ENCODE measurements at places on chromosomes 3 and 15.

DNA sequence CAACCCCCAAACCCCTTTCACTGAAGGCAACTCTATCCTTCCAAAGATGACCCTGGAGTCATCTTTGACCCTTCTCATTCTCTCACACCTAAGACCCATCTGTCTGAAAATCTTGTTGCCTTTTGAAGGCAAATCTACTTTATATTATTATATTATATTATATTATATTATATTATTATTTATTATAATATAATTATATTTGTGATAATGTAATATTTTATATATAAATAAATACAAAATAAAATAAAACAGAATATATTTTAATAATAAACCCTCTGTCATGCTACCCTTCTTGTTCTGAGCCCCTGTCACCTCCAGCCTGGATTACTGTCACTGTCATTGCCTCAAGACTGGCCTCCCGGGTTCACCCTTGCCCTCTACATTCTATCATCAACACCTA lies 5.0 kb upstream of the PROK2 start:
- no peak for DNase-seq

DNA sequence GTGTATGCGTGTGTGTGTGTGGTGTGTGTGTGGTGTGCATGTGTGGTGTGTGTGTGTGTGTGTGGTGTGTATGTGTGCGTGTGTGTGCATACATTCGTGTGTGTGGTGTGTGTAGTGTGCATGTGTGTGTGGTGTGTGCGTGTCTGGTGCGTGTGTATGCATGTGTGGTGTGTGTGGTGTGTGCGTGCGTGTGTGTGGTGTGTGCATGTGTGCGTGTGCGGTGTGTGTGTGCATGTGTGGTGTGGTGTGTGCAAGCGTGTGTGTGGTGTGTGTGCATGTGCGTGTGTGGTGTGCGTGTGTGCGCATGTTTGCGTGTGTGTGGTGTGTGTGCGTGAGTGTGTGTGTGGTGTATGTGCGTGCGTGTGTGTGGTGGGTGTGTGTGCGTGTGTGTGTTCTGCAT lies 210.4 kb downstream of the LRTM1 start:
- DNase-seq: no peak

- no peak for DNase-seq
Measured at GRCh38 chr3:98761643-98762229, 1.4 kb upstream of the ST3GAL6 start.

GRCh38 chr3:117282566-117282965 lies 573.0 kb downstream of the TUSC7 start:
- DNase-seq: no peak

DNA sequence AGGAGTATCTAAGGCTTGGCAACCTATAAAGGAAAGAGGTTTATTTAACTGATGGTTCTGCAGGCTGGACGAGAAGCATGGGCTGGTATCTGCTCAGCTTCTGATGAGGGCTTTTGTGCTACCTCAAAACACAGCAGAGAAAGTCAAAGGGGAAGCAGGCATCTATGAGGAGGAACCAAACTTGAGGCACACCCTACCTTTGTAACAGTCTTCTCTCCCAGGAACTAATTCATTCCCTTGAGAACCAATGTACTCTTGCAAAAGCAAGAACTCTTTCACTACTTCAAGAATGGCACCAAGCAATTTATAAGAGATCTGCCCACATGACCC lies 109.0 kb downstream of the CGGBP1 start:
- DNase-seq: no peak

DNA sequence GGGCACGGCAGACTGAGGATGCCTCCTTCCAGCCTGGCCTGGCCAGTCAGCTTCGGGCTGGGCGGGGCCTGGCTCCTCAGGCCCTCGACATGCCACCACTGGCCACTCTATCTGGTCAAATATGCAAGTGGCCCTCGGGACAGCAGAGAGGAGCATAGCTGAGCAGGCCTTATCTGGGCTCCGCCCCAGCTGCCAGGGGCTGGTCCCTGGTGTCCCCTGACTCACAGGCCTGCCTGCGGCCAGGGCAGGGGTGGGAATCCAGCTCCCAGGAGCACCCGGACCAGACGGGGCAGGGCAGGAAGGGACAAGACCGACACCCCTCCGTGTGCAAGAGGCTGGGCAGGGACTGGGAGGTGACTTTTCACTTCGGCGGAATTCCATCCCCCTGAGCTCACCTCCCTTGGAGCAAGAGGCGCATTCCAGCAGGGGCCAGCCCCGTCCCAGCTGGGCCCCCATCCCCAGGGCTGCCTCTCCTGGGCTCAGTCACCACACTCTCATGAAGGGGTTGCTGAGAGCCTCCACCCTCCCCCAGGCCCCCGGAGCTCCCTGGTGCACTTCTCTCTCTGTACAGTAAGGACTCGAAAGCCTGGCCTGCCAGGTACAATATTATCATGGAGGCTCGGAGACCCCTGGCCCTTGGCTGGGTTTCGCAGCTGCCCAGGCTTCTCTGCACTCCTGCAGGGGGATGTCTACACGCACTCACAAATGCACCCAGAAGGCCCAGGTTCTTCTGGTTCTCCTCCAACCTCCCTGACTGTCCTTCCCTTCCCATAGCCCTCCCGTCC lies 29.5 kb downstream of the WNT7A start:
- DNase-seq: no peak

GRCh38 chr15:69554279-69554961 lies 101.8 kb downstream of the RPLP1 start:
- peak; percentile 64 for DNase-seq

- DNase-seq: peak; percentile 42
Measured at GRCh38 chr3:134060561-134061385, 31.0 kb upstream of the SLCO2A1 start.

DNA sequence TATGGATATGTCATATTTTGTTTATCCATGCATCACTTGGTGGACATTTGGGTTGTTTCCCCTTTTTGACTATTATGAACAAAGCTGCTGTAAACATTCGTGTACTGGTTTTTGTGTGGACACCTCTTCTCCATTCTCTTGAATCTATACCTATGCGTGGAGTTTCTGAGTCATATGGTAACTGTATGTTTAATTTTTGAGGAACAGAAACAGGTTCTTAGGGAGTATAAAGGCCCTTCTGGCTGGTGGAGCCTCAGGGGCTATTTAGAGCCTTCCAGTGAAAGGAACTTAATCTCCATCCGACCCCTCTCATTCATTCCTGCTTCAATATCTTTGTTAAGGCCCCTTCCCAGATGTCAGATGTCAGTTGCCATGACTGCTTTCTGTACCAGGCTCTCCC lies 14.1 kb upstream of the CTXND1 start:
- DNase-seq: no peak

- no peak for DNase-seq
Measured at GRCh38 chr3:34277110-34277509, 478.7 kb downstream of the PDCD6IP start.

DNA sequence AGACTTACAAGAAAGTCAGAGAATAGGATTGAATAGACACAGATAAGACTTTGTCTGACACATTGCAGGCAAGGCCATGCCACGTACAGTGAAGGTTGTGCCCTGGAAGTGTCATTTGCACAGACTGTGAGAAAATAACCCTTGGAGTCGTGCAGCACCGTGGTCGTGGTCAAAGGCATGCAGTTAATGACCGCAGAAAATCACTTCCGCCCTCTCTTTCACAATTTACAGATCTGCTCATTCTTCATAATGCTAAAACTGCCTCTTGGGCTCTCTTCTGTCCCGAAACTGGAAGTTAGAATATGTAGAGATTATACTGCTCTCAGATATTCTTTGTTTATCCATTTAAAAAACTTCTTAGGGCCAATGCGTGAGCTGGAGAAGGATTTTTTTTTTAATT lies 73.2 kb upstream of the CTXND1 start:
- no peak for DNase-seq

- DNase-seq: no peak
Measured at GRCh38 chr3:103495186-103495585, 1060.4 kb downstream of the ZPLD1 start.

- no peak for DNase-seq
Measured at GRCh38 chr3:168312984-168313383, 217.3 kb upstream of the GOLIM4 start.

DNA sequence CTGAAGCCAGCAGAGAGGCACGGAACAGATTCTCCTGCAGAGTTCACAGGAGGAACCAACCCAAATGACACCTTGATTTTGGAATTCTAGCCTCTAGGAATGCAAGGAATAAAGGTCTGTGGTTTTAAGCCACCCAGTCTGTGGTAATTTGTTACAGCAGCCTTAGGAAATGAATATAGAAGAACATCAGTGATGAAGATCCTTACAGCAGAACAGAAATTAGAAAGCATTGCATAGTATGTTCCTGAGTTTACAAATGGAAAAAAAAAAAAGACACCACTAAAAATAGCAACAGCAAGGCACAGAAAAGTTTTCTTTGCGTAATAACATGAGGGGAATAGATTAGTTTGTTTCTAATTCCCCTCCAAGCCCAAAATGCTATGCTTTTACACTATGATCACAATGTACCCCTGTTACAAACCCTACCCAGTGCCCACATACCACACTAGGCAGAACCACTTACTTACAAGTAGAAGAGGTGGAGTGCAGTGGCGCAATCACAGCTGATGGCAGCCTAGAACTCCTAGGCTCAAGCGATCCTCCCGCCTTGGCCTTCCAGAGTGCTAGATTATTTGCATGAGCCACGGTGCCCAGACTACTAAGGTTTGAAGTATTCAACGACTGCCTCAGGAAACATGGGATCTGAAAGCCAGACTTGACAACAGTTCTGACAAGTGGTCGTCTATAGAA lies 84.3 kb downstream of the SHQ1 start:
- no peak for DNase-seq

DNA sequence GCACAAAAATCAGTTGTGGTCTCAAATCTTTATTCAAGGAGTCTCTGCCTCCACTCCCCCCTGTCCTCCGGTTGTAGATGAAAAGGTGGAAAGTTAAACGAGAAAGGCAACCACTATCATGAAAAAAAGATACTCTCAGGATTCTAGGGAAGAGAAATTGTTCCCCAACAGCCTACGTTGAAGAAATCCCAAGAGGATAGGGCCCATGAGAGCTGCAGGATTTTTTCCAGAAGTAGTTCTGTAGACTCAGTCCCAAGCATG lies 14.3 kb downstream of the ZIC1 start:
- DNase-seq: no peak

DNA sequence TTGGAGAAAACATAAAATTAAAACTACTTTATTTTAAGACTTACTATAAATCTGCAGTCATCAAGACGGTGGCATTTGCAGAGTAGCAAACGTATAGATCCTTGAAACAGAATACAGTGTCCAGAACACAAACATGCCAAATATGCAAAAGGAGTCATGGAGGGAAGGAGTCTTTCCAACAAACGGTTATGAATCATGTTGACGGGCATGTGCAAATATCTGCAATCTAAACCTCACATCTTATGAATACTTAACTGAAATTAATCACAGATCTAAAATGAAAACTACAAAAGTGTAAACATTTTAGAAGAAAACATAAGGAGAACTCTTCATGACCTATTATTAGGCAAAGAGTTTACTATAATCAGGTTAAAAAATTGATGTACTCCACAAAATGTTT lies 69.4 kb downstream of the TFRC start:
- no peak for DNase-seq

DNA sequence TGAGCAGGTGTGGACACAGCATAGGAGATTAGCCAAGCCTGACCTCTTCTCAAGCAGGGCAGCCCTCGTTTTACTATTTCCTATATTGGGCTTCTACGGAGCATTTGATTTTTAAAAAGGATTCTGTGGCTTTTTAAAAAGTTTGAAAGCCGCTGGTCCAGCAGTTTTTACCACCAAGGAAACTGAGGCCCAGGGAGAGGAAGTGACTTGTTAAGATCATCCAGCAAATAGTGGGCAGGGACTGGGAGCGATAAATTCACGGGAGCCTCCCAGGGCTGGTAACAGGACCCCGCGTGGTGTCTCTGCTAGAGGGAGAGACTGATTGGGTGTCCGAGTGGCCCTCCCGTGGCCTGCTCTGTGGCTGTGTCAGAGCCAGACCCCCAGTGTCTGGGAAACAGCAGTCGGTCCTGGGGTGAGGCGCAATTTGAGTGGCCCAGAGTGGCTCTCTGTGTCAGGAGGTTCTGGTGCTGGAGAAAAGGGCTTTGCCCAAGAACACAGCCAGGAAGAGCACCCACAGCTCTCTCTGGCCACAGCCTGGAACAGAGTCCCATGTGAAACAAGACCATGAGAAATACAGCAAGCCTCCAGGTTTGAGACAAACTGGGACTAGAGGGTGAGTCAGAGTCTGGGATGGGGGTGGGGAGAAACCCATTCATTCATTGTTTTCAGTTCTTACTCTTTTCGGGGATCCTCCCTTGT lies 4.2 kb downstream of the FURIN start:
- DNase-seq: no peak

DNA sequence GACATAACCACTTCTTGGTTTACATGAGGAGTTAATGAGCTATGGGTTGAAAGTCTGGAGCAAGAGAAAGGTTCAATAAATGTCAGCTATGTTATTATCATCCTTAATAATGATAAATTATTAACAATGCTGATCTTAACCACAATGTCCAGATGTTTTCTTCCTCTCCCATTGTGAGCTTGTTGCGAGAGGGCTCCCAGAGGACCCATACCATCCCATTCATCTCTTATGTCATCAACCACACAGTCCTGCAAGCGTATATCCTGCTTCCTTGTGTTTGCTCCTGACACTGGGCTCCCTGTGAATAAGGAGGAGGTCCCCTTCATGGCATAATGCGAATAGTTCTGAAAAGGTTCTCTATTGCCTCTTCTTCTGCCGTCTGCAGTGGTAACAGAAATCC lies 266.8 kb downstream of the TLE3 start:
- no peak for DNase-seq

All from HuH-7 (cell line).